ENCODE measurements at places on chromosomes 2 and 18.

DNA sequence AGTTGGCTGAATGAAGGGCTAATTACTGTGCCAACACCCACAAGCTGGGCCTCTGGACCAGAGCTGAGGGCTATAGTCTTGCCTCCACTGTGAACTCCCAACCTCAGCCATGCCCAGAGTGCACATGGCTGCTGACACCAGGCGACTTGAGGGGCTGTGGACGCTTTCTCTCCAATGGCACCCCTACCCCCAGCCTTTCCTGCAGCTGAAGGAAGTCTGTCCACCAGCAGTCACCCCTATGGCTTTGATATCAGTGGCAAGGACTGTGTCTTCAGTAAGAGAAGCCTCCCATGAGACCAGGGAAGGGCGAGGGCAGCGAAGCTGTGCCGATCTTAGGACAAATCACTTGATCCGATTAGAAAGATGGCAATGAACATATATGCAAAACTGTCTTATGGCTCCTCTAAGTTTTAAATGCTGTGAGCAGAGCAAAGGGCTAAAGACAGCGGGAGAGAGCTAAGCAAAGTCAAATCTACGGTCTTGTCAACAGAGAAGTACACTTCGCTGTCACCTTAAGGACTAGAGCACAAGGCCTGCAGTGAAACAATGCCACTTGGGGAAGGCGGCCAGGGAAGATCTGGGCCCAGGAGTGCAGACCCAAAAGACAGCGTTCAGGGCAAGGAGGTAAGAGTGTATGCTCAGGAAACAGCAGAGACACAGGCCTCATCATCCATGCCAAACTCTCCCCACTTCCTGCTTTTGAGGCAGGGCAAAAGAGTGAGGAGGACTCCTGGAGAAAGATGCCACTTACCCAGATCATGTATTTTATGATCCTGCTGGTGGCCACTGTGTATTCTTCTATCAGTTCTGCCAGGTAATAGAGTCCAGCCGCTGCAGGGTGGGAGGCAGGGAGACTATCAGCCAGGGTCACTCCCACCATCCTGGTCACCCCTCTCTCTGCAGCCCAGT, 1.5 kb downstream of the TEX261 start:
- DNase-seq, result no peak

DNA sequence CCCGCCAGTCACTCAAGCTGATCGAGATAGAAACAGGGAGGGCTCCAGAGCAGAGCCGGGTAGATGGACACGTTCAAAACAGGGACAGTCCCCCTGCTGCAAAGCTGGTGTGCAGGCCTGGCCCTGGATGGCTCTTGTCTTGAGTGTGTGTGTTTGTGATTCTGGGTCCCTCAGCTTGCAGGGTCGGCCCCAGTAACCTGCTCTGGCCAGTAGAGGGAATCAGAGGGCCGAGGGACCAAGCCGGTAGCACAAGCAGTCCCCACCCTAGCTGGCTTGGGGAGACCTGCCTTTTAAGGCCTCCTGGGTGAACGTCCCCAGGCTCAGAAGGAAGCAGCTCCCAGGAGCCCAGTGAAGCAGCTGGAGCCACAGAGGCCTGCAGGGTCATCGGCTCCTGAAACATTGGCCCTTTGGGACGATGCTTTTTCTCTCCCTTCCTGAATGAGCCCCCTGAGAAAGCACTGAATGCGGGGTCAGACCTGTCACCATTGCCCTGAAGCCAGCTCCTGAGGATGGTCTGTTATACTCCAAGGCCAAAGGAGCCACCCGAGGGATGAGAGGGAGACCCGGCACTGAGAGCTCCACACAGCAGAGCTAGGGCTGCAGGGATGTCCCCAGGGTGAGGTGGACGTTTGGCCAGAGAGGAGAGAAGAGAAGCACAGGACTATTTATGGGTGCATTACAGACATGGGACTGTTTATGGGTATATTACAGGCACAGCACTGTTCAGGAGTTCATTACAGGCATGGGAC, 15.4 kb upstream of the MLPH start:
- no peak for DNase-seq

DNA sequence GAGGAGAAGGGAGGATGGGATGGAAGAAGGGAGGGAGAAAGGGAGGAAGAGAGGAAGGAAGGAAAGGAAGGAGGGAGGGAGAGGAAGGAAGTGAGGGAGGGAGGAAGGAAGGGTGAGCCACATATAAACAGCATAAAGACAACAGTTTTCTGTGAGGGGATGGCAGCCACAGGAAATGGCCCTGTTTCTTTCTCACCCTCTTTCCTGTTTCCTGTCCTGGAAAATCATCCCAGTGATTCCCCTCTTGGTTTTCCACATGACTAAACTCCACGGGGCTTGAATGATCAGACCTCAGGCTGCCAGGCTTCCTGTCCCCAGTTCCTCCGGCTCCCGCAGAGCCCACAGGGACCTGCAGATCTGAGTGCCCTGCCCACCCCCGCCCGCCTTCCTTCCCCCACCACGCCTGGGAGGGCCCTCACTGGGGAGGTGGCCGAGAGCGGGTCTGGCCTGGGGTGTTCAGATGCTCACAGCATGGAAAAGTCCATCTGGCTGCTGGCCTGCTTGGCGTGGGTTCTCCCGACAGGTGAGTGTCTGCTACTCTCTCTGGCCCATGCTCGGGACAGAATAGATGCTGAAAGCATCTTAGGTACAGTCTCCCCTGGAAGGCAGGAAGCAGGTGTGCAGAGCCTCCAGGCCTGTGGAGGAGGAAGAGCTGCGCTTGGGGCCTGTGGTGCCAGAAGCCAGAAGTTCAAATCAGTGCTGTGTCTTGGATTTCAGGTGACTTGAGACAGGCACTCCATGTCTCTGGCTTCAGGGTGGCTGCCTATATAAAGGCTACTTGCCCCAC, at the start of gene SIGLEC15:
Gene SIGLEC15 (plus strand): TSS at position 418 of the 787 bp plus-strand sequence. CDS start 54 bp downstream, at position 472.
- DNase-seq, result no peak

GRCh38 chr18:13425357-13426091, 207.0 kb downstream of the LDLRAD4 start:
- no peak for DNase-seq

DNA sequence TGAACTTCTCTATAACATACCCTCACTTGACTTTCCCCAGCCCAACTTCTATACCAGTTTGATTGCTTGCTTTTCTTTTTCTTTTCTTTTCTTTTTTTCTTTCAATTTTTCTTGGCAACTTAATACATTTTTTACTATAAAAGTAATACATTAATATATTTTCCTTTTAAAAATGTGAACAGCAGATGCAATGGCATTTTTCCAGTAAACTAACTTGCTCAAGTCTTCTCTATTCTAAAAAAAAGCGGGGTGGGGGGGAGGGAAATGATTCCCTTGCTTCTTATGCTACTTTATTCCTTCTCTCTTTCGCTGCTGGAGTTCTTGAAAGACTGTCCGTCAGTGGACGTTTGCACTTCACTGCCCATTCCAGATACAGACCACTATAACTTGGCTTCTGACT, 70.5 kb downstream of the RBMS1 start:
- DNase-seq, result no peak

DNA sequence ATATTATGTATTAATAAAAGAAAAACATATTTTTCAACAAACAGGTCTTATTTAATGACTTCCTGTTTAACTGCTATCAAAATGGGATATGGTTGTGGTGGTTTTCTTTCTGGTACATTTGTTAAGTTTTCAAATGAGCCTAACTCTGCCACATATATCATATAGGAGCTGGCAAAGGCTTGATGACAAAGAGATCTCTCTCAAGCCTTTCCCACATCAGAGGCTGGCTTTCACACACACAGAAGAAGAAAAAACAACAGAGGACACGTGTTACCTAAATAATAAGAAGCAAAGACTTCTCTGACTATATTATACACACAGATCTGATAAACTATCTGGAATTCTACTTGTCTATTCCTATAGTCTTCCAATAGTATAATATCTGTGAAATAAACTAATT, 46.1 kb downstream of the CFAP36 start:
- no peak for DNase-seq

DNA sequence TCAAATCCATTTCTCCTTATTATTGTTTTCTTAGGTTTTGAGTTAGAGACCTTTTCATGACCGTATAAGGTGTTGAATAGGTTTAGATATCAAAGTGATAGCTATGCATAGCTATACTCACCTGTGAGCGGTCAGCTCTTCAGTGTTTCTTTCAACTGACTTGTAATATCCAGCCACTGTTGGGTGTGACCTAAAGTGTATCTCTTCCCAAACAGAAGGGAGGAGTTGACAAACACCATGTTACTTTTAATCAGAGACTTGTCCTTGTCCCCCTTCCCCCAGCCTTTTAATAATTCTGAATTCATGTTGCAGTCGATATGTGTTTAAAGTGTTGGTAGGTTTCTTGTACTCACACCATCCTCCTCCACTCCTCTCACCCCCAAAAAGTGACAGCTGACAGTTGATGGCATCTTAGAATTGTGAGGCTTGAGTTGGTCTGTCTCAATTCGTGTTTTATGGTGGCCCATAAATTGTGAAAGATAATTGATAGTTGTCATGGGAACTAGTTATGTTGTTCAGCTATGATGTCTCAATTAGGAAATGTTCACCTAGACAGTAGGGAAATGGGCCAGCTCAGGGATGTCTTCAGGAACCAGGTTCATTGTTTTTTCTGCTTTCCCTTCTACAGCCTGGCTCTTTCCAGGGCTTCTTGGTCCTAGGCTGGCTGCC, 12.0 kb downstream of the NEDD4L start:
- DNase-seq, result no peak

- no peak for DNase-seq
These were observed 306.0 kb upstream of the COL3A1 start for GRCh38 chr2:188668017-188668680.

- no peak for DNase-seq
These were observed 62.5 kb downstream of the LYPD6B start for GRCh38 chr2:149100739-149101699.

- DNase-seq, result no peak
These were observed 113.6 kb downstream of the ALPK2 start for GRCh38 chr18:58515175-58515775.

DNA sequence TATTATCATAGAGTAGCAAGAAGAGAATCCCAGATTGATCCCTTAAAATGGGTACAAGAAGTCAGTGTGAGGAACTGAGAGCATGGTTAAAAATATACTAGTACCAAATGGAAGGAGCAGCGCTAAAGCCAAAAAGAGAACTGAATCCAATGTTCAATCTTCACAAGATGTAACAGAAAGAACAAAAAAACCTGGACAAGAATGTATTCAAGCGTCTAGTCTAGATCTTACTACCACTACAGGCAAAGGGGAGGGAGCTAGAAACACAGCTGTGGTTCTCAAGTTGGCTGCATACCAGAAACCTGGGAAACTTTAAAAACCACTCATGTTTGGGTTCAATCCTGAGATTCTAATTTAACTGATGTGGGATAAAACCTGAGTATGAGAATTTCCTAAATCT, 57.5 kb downstream of the PIAS2 start:
- no peak for DNase-seq

GRCh38 chr2:172090044-172090961, 5.0 kb downstream of the DLX1 start:
- DNase-seq, result no peak

DNA sequence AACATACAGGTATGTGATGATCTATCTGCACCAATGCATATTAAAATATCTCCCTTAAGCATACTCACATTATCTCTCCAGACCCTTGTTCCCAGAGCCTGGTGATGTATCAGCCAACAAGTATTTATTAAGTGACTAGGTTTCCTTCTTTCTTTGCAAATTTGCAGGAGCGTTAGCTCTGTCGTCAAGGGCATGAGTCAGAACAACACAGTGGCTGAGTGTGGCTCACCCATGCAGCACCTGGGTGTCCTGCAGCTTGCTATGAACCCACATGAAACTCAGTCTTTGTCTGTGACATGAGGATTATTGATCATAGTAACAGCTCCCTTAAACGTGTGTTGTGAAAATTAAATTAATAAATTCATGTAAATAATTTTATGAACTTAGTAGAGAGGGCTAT, 96.6 kb downstream of the PIEZO2 start:
- no peak for DNase-seq

- DNase-seq, result no peak
These were observed 55.2 kb upstream of the COBLL1 start for GRCh38 chr2:164896634-164897355.

DNA sequence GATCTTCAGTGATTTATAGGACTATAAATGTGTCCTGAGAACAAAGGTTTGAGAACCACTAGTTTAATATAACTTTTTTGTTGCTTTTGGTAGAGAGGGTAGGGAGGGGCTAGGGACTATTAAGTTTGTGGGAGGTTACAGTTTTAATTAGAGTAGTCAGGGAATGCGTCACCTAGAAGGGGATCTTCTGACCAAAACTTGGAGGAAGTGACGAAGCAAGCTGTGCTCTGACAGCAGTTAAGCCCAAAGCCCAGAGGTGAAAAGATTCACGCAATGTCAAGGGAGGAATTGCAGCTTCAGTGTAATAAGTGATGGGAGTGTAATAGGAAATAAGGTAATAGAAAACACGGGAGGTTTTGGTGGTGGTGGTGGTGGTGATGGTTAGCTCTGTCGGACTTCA, 8.1 kb downstream of the TDRD15 start:
- DNase-seq, result no peak

Data from NK-92 treated with Interleukin-12 subunit alpha and Interleukin-12 subunit beta, amount 100 ng/mL, for 24 hours (cell line).